ENCODE measurements at places on chromosomes 2 and 18.
A peak's percentile ranks its signal among the peaks of the same experiment; 100 is the strongest.

GRCh38 chr2:28981620-28982376 lies 700 bp downstream of the TOGARAM2 start:
- no peak for DNase-seq

DNA sequence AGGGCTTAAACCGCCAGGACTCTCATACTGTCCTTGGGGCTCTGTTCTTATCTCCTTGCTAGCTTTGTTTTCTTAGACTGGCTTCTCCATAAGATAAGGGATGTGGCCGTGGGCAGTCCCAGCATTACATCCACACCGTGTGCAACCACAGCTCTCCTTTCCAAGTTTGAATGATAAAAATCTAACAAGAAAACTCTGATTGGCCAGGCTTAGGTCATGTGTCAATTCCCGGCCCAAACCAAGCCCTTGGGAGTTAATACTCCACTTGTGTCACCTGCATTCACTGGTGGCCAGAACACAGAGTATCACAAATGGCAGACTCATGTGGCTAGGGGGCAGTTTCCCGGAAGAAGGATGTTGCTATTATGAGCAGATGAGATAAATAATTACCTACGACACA lies 43.2 kb upstream of the KDM3A start:
- DNase-seq: no peak

DNA sequence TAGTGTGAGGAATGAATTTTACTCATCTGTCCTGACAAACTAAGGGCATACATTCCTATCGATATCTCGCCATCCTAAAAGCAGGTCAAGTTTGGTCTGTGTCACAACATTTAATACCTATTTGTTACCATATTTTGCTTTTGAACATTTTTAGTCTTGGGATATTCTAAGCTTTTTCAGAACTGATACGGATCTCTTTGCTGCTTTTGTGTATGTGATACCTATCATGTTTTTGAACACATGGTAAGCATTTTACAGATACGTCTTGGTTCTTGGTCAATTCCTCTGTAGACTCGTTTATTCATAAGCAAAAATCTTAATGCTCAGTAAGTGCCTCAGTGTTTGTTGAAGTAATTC lies 592 bp downstream of the ZNF397 start:
- no peak for DNase-seq

GRCh38 chr18:59876310-59876626 lies 23.5 kb upstream of the PMAIP1 start:
- no peak for DNase-seq

- DNase-seq: no peak
Observed at GRCh38 chr2:12616456-12617156, 100.1 kb upstream of the TRIB2 start.

- peak; percentile 35 for DNase-seq
Observed at GRCh38 chr18:35041815-35042387, 688 bp downstream of the MAPRE2 start.

- DNase-seq: no peak
Observed at GRCh38 chr2:73114273-73114867, 1.6 kb upstream of the RAB11FIP5 start.

GRCh38 chr2:127984551-127984950 lies 43.3 kb downstream of the SAP130 start:
- no peak for DNase-seq

GRCh38 chr2:239787538-239788050 lies 237.5 kb downstream of the NDUFA10 start:
- no peak for DNase-seq

DNA sequence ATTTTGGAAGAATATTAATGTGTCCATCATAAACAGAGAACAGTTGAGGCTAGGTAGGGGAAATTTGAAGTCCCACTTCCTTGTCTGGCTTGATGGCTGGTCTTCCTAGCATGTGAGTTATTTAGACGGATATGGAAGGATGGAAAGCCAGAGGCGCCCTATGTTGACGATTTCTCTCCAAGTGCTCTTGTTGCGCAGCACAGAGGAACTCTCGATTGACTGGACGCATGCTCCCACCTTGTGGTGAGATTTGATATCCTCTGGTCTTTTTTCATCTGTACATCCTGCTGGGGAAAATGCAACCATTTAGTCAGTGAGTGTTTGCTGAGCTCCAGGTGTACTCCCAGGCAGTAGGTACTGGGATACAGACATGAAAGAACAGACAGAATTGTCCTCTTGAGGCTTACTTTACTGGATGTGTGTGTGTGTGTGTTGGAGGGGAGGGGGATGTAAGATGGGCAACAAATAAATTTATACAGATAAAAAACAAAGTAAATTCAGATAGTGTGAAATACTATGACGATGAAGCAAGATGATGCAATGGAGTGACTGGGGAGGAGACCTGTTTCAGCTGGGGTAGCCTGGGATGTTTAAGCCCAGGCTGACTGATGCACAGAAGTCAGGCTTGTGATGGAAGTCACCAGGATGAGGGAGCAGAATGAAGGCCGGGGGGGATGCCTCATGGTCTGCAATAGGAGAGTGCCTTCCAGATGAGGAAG lies 137.2 kb downstream of the TRIM43 start:
- DNase-seq: peak; percentile 61

DNA sequence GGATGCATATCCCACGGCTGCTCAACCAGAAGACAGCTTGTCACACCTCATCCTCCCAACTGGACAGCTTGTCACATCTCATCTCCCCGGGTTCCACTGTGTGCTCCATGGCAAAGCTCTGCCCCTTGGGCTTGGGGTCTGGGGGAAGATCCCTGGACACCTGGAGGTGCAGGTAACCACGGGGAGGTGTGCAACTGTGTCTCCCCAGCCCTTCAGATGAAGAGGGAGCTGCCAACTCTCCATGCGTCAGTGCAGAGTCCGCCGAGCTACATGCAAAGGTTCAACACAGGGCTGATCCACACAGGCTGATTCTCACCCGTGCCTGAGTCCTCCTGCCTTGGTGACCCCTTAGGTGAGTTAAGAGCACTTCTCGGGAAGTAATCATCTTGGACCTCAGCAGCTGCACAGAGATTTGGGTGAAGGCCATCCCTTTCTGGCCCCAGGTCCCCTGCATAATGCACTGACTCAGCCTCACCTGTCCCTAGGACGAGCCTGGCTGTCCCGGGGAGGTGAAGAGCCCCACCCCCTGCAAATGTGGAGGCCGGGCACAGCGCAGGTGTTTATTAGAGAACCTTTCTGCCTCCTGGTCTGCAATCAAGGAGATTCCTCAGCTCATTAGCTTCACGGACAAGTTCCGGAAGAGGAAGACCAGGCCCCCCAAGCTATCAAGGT lies 157.9 kb downstream of the PXDN start:
- no peak for DNase-seq

DNA sequence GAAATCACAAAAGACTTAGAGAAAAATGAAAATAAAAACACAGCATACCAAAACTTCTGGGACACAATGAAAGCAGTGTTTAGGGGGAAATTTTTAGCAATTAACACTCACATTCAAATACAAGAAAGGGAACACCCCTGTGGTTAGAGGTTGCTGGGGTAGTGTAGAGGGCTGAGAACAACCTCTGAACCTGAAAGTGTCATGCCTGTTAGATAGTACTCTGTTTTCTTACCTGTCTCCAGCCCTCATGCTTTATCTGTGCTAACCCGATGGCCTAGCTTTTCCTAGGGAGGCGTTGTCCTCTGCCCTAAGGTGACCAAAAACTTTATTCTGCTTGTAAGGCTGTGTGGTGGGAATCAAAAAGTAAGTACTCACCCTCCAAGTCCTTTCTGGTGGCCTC lies 122.6 kb upstream of the OTX1 start:
- DNase-seq: no peak

DNA sequence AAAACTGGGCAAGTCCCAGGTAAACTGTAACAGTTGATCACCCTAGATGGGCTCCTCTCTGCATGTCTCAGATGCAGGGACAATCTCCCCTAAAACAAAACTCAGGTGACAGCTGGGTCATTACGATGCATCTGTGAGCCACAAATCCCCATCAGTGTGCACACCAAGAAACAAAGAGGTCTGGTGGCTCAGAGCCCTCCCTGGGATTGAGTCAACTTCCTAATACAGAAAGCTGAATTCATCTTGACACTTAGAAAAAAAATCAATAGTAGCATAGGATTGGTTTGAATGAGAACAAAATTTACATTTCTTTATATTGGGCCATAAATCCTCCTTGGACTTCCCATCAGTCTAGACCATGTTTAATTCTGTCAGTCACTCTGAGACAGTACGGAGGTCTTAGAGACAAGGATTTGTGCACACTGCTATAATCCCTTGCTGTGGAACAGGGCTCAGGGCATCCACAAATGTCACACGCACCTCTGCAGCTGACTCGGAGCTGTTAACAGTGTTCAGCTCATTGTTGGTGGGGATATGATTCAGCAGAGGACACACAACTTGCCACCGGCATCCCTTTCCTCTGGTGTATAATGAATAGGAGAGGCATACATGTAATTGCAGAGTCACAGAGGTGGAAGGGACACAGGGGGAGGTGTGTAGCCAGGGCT lies 44.5 kb upstream of the DAPL1 start:
- DNase-seq: peak; percentile 79

GRCh38 chr18:31996007-31996406 lies 22.6 kb upstream of the RNF125 start:
- DNase-seq: no peak

DNA sequence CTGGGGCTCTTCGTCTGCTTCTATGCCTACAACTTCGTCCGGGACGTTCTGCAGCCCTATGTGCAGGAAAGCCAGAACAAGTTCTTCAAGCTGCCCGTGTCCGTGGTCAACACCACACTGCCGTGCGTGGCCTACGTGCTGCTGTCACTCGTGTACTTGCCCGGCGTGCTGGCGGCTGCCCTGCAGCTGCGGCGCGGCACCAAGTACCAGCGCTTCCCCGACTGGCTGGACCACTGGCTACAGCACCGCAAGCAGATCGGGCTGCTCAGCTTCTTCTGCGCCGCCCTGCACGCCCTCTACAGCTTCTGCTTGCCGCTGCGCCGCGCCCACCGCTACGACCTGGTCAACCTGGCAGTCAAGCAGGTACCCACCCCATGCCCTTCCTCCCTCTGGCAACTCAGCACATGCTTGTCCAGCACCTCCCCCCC lies 24.2 kb downstream of the STEAP3 start:
- no peak for DNase-seq

- DNase-seq: no peak
Observed at GRCh38 chr2:172283476-172283875, 143.9 kb upstream of the ITGA6 start.

- no peak for DNase-seq
Observed at GRCh38 chr18:25465152-25465732, 113.3 kb upstream of the ZNF521 start.

DNA sequence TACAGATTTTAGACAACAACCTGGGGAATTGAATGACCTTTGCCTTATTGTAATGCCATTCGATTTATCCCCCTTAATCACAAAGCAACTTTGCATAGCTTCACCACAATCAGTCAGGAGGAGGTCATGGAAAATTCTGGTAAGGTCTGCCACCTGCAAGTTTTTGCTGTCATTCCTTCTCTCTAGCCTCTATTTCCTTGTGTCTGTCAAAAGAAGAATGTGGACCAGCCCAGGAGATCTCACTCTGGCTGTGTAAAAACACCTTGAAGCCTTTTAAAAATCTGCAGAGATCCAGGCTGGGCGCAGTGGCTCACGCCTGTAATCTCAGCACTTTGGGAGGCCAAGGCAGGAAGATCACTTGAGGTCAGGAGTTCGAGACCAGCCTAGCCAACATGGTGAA lies 74.1 kb upstream of the BZW1 start:
- no peak for DNase-seq

- DNase-seq: no peak
Observed at GRCh38 chr2:43776324-43776723, 2.5 kb downstream of the DYNC2LI1 start.

DNA sequence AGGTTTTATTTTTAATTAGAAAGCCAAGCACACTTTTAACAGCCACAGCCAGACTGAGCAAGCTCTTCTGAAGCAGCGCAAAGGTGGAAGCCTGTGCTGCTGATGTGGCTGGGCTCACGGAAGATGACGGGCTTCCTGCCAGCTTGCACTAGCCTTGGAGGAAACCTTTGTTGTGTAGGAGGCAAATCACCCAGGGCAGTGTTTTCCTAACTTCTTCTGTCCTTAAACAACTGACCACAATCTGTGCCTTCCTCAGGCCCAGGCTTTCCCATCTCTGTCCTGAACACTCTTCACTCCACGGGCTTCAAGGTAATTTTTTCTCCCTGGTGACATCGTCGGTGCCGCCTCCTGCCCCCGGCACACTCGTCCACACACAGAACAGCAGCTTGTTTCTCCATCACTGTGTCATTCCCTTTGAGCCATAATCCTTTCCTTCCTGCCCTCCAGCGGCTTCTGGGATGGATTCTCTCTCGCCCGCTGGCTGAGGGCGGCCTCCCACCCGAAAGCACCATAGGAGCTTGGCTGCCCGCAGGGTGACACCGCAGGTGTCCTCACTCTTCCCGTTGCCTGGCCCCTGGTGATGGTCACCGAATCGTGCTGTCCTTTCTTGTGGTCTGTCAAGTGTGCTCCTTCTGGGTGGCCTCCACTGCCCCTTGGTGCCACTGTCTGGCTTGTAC lies 31.1 kb upstream of the INHBB start:
- no peak for DNase-seq

Measured in HAP-1 (cell line).